ENCODE measurements at places on chromosomes 4 and X.
A peak's percentile ranks its signal among the peaks of the same experiment; 100 is the strongest.

DNA sequence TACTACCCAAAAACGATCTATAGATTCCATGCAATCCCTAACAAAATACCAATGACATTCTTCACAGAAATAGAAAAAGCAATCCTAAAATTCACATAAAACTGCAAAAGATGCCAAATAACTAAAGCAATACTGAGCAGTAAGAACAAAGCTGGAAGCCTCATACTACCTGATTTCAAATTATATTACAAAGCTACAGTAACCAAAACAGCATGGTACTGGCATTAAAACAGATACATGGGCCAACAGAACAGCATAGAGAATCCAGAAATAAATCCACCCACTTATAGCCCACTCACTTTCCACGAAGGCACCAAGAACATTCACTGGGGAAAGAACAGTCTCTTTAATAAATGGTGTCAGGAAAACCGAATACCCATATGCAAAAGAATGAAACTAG lies 74.7 kb downstream of the PHF8 start:
- no peak for DNase-seq

DNA sequence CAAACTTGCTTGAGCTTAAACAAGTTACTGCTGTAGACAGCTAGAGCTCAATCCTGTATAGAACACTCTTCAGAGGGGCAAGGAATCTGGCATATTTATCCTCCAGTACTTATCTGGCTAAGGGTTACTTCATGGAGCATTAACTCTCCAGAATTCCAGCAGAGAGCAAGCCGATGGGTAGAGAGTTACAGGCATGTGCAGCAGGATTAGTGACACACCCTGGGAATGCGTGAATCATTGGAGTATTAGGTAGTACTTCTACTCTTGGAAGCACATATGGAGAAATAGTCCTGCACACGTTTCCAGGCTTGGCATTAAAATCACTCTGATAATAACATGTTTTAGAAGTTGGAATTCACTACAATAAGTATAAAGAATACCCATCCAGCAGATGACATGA lies 35.4 kb downstream of the GRXCR1 start:
- no peak for DNase-seq

- no peak for DNase-seq
Observed at GRCh38 chrX:23884427-23885024, 23.2 kb downstream of the APOO start.

DNA sequence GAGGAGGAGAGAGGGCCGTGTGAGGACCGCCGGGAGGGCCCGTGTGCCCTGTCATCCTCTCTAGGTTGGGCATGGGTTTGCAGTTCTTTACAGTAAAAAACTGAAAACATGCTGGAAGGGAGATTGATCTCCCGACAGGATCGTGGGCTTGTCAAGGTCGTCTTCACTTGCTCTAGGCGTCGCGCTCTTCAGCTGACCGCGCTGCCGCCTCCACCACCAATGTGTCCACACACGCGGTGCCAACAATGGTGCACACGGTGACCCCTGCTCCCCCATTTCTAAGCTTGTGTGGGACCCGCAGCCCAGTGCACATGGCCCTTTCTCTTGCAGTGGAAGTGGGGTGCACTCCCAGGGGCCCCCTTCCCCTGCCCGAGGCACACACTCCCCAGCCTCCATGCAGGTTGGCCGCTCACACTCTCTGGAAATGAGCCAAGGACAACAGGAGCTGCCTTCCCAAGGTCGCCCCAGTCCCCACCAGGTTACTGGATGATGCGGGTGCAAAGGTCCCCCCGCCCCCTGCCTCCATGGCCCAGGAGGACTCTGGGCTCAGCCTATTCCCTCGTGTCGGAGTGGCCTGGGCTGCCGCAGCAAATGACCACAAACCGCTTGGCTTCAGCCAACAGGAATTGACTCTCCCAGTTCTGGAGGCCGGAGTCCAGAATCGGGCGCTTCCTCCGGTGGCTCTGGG lies 1.7 kb upstream of the ZFP92 start:
- no peak for DNase-seq

GRCh38 chr4:92368653-92369052 lies 64.9 kb downstream of the GRID2 start:
- no peak for DNase-seq

GRCh38 chrX:153708415-153708814 lies 15.8 kb downstream of the BCAP31 start:
- DNase-seq: no peak

DNA sequence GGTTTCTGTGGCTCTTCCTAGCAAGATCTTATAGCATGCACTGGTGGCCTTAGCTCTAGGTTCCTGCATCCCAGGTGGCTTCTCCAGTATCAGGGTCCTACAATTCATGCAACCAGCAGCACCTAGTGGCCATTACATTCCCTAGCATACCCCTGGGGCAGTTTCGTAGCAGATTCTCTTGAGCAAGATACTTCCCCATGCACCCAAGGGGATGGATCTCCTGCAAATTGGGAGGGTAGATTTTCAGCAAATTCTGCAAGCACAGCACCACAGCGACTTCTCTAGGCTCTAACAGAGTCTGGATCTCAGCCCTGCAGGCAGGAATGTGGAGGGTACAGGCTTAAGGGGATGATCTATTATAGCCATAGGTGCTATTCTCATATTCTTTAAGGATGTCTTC lies 13.1 kb upstream of the SLC9B1 start:
- DNase-seq: no peak

GRCh38 chr4:17316566-17316965 lies 195.3 kb downstream of the QDPR start:
- no peak for DNase-seq

- peak; percentile 15 for DNase-seq
Observed at GRCh38 chrX:19739683-19740082, 147.7 kb downstream of the SH3KBP1 start.

DNA sequence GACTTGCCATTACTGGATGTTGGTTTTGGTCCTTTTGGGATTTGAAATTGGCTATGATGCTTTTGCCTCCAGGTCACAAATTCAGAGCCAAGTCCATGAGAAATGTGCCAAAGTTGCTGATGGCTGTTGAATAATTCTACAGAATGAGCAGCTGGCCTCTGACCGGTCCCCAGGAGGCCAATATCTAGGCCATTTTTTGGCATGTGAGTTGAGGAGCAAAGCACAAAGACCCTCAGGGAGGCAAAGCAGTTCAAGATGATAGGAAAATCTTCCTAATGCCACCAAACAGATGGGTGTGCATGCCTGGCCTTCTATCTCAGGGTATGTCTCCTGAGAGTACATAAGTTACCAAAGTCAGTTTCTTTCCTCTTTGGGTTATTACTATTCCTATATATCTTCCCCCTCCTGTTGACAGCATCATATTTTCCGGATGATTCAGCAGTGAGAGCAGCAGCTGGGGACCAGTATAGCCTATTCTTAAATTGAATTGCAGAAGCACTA lies 44.4 kb downstream of the SEL1L3 start:
- DNase-seq: no peak

GRCh38 chrX:44071847-44072551 lies 98.8 kb upstream of the NDP start:
- DNase-seq: no peak

- DNase-seq: no peak
Observed at GRCh38 chr4:37917388-37917787, 26.5 kb downstream of the TBC1D1 start.

DNA sequence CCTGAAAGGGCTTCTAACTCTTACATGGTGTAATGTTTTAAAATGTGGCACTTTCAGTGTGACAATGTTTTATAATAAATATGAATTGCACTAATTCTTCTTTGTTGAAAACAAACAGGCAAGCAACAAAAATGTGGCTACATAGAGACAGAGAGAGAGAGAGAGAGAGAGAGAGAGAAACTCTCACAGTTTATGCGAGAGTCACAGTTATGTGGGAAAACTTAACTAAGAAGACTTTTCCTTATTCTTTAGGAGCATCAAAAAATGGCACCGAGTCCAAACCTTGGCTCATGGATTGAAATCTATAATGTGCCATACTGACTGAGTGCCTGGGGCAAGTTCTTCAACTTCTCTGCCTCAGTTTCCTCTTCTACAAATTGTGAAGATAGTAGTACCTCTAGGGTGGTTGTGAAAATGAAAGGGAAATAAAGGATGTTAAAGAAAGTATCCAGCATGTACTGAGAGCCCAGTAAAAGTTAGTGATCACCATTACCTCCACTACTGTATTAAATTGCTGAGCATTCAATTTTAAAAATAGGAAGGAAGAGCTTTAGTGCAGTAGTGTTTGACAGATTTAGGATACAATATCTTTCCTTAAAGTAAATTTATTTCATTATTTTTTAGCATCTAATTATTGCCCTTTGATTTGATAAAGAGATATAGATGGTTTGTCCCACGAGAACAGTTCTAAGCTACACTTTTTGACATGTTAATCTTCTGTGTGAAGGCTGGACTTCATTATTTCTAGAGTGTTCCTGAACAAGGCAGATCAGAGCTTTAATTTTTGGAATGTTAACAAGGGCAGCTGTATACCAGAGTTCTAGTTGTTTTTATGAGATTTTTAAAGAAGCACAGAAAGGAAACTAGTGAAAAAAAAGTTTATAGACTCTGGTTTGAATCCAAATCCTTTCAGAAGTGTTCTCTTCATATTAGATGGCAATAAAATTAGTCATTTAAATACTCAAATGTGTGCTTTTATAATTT lies 187.5 kb upstream of the ANK2 start:
- no peak for DNase-seq

GRCh38 chr4:151165205-151166000 lies 66.0 kb downstream of the RPS3A start:
- no peak for DNase-seq

DNA sequence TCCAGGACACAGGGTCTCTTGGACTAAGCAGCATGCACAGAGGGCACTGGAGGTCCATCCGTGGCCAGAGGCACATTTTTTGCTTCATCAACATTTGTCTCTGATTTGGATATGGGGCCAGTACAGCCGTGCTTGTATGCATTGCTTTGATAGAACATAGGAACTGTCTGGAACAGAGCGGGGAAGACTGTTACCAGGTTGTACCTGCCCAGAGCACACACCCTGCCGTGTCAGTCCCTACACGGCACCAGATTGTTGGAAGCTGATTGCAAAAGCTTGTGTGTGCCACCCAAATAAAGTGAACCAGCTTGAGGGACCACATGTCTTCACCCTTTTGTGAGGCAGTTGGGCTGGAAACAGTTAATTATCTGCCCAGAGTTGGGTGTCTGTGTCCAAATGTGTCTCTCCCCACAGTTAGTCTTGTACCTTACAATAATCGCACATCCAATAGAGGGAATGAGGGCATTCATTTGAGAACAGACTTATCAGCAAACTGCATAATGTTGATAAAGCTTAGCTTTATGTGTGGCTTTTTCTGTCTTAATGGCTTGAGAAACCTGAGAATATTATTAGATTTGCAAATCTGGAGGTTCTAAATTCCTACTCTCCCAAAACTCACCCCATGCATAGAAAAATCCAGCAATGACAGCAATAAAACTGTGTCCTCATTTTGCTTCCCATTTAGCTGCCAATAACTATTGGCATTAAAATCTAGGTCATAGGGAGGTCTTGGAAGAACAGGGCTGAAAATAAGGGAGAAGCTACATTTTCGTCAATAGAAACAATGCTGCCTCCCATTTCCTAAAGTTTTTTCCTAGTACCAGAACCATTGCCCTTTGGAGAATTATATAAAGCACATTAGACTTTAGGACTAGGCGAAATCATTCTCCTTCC lies 21.2 kb downstream of the KLF3 start:
- DNase-seq: no peak

DNA sequence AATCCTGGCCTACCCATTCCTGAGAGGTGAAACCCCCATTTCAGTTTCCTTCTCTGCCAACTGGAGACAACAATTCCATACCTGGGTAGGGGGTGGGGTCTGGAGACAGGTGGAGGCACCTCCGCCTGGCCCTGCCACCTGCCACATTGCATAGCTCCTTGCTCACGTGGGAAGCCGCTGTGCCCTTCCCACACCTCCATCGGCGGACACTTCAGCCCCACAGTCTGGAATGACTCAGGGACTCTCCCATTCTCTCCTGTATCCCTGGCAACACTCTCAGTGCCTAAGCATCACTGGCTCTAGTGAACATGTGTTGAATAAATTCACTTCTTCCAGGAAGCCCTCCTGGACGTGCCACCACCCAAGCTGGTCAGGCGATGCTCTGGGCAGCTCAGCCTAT lies 21.7 kb downstream of the PPP2R2C start:
- DNase-seq: no peak

- DNase-seq: no peak
Observed at GRCh38 chr4:3786196-3786869, 20.1 kb downstream of the ADRA2C start.

DNA sequence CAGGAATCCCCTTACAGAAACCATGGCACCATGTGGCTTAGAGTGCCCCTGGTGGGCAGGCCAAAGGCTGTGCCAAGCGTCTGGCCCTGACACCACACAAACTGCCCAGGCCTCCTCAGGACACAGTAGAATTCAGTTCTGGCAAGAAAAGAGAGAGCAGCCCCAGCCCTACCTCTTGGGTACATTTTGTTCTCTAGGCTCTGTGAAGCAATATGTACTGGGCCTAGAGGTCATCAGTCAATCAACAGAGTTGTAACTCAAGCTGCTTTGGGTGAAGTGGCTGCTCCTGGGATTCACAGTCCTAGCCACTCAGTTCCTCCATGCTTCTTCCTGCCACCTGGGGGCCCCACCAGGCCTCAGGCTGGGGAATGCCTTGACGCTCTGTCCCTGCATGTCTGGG lies 158.1 kb upstream of the MAMLD1 start:
- DNase-seq: no peak

- DNase-seq: no peak
Observed at GRCh38 chr4:140533951-140534480, 10.0 kb downstream of the ELMOD2 start.

GRCh38 chr4:182062936-182063335 lies 180.3 kb upstream of the TENM3 start:
- no peak for DNase-seq

DNA sequence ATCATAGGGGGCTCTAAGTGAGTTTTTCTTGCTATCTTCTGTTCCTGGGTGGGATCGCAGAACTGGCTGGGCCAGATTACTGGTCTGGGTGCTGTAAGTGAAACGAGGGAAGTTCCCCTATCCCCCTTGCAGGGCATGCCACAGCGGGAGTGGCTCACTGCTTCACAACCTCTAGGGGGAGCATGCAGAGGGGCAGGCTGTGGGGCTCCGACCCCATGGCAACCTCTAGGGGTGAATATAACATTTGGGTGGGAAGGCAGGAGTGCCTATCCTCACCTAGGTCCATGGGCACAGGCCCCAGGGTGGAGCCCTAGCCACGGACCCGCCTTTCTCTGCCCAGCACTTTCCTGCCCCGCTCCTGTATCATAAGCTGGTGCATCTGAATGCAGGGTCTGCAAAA lies 1.7 kb upstream of the RRAGB start:
- no peak for DNase-seq

GRCh38 chr4:28436191-28437080 lies 1575.8 kb downstream of the STIM2 start:
- DNase-seq: no peak

GRCh38 chr4:170047771-170048354 lies 21.7 kb upstream of the MFAP3L start:
- DNase-seq: no peak

DNA sequence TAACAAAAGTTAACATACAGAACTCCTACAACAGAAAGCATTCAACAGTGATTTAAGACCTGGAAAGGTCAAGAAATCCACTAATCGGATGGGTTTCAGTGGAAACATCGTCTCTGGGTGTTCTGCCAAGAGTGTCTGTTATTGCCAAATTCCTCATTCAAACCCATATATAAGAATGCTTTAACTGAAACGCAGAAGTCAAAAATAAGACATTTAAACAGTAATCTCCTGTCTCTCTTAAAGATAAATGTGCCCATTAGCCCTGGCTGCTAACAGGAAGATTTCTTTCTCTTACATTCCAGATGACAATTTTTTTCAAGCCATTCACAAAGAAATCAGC lies 31.5 kb downstream of the DCTD start:
- no peak for DNase-seq

- no peak for DNase-seq
Observed at GRCh38 chr4:2259541-2260343, 2.2 kb downstream of the MXD4 start.
